AG09319 (cell line): ENCODE measurements at places on chromosomes 7 and 10.

DNA sequence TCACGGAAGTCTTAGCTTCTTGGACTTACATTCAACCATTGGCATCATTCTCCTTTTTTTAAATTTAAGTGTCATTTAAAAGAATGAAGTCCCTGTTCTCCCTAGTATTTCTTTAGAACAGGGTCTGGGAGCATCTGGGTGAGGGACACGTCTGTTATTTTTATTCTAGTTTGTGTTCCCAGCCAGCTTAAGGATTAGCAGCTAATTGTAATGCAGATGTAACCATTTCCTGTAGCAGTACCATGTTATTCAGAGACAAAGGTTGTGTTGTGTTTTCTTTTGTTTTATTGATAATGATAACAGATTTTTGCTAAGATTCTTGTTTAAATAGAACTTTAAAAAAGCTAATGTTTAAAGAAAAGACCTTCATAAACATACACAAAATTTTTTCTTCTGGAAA is 34.3 kb downstream of the BMS1 start:
- no peak for DNase-seq

- DNase-seq, result no peak
Measured at GRCh38 chr10:132363376-132363775, 31.4 kb downstream of the LRRC27 start.

- no peak for DNase-seq
Measured at GRCh38 chr10:52570490-52570889, 202.1 kb downstream of the MBL2 start.

DNA sequence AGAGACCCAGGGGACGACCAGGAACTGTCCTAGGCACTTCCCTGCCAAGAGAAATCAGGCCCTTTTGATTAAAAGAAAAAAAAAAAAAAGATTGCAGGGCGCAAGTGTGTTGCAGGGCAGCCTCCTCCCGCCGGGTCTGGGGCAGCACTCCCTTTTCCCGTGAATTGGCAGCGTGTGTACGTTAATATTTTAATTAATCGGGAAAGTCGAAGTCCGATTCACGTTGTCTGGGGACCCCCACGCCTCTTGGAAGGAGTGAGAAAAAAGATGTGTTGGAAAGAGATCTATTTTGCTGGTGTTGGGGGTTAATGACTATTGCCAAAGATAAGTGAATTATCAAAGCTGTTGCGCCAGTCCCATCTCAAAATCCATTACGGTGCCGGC is 1.3 kb upstream of the EBF3 start:
- DNase-seq, result no peak

DNA sequence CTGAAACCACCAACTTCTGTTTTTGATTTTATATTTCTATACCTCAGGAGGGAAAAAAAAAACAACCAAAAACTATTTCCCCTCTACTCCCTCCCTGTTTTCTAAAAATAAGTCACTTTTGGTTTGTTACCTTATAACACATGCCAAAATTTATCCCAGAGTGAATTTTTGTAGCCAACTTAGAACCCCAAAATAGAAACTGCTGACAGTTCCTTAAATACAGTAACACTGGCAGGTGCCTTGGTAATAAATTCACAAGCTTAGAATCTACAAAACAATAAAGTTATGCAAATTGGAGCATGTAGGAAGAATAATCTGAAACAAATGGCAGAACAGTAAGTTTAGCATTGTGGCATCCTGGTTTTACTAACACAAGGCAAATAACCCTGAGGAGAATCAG is 165.0 kb upstream of the HDAC9 start:
- no peak for DNase-seq

DNA sequence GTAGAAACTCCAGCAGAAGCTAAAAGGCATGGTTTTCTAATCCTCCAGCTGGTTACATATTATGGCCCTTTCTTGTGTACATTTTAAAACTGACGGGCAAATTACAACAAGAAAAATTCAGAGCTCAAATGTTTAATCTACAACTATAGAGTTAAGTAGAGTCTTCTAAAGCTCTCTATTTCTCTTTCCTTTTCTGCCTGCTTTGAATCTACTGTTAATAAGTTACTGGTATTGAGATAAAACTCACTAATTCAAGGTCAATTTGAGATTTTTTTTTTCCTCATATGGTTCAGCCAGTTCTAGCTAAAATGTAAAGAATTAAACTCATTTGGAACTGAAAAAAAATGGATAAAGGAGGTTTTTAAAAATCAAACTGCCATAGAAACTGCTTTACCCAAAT is 1.6 kb upstream of the PRSS37 start:
- no peak for DNase-seq

GRCh38 chr10:71099731-71100361 is 112.5 kb upstream of the UNC5B start:
- no peak for DNase-seq

DNA sequence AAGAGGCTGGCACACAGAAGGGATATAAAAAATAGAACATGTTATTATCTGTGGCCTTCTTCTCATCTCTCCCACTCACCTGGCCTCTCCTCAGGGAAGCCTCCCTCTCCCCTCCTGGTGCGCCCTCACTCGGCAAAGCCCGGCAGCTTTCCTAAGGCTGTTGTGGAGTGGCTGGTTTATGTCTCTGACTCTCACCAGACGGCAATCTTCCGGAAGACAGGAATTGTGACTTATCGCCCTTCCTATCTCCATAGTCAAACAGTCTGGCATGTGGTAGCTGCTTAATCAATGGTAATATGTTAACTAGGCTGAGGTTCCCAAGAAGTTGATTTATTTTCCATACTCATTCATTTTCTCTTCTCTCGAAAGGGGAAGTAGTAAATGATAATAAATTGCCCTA is 78.7 kb downstream of the ATXN7L1 start:
- DNase-seq, result no peak

- DNase-seq, result no peak
Measured at GRCh38 chr10:46225597-46225996, 61.2 kb upstream of the ANTXRL start.

DNA sequence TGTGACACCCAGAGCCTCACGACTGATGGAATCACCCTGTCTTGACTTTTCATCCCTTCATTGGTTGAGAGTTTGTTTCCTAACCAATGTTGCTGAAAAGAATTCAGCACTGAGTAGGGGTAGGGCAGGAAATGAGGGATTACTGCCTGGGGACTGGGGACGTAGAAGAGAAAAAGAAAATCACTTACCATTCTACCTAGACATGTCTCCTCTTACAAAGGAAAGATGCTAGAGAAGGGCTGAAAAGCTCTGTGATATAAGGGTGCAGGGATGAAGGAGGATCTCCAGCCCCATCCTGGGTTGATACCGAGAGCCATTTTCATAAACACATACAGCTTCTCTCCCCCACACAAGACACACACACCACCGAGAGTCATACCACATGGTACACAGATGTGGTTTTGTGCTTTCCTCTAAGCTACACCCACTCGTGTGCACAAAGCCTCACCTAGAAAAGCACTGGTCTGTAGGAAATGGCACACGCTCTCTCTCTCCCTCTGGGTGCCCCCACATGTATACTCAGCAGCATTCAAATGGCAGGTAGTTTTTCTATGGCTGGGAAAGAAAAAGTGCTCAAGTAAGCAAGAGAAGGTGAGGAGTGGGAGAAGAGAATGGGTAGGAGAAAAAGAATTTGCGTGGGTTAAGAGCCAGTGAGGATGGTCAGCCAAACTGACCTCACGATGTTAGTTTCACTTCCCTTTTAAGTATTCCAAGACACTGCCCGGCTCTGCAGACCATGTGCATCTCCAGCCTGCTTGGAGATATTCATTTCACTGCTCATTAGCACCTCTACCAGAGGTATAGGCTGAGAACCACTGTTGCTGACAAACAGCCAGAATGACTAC is 85.8 kb downstream of the CALD1 start:
- DNase-seq, result no peak

DNA sequence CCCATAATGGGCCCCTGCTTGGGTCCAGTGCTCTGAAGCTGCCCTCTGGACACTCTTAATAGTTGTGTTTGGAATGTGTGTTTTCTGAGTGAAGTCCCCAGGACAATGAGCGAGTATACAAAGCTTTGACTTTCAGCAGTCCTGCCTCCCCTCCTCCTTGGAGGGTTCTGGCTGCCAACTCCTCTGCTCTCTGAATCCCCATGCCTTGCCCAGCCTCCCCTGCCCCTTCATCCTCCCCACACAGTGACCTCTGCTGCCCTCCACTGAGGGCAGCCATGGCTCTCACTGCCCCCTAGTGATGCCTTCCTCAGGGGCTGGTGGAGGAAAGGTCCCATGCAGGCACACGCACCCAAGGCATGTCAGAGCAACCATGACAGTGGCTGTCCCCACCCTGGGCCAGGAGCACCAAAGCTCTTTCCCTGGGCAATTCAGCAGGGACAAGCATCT is 40.9 kb downstream of the FRMPD2 start:
- DNase-seq, result no peak

DNA sequence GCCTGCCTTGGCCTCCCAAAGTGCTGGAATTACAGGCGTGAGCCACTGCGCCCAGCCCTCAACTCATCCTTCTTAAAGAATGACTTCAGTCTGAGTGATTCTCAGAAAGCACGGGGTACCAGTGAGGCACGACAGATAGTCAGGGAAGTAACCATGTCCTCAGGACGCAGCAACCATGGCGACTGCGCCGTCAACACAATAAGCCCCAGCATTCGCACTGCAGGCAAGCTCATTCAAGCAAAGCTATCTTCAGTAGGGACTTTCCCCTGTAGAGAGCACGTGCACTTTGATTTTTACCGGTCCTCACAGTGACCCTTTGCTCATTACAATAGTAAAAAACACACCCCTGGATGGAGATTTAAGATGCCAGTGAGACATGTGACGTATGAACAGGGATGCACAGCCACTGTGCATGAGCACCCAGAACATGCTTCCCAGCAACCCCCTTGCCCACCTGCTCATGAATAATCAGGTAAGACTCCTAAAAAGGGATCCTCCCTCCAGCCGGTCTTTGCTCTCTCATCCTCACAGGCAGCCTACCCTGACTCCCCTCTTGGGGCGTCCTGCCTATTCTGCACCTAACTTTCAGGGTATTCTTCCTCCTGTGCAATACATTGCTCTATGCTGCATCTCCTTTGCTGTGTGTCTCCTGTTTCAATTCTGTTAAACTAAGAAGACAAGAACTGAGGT is 9.1 kb downstream of the WDR86 start:
- no peak for DNase-seq

GRCh38 chr7:108459922-108460551 is 3.8 kb upstream of the NRCAM start:
- no peak for DNase-seq

GRCh38 chr7:76216381-76217082 is 14.8 kb downstream of the SRRM3 start:
- no peak for DNase-seq

DNA sequence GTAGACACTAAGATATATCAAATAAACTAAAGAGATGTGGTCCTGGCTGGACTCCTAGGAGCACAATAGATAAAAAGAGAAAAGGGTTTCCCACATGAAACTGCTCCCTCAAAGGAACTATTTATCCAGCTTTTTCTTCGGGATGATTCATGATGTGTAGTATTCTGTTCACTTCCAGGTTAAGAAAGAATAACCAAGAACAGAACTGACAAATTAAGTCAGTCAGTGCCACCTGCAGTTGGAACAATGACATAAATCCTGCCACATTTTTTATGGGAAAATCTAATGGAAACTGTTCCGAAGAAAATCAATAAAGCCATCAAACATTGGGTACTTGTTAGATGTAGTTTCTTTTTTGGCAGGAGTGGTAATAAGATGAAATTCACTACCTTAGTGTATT is 87.1 kb downstream of the POLR1F start:
- DNase-seq, result no peak

DNA sequence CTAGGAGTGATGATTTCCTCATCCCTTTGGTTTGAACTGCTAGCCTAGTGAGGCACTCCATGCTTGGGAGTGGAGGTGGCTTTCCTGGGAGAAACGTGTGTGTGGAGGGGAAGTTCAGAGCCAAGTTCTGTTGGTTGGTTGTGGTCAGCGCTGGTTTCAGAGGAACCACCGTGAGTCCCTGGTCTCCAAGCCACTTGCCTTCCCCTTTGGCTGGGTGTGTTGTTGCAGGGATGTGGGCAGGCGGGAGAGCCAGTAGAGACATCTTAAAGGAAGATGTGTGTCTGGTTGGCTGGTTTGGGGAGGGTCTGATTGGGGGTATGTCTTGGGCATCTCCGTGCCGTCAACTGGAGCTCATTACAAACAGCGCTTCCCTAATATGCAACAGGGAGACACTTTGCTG is 130.8 kb upstream of the TCF7L2 start:
- DNase-seq, result no peak

DNA sequence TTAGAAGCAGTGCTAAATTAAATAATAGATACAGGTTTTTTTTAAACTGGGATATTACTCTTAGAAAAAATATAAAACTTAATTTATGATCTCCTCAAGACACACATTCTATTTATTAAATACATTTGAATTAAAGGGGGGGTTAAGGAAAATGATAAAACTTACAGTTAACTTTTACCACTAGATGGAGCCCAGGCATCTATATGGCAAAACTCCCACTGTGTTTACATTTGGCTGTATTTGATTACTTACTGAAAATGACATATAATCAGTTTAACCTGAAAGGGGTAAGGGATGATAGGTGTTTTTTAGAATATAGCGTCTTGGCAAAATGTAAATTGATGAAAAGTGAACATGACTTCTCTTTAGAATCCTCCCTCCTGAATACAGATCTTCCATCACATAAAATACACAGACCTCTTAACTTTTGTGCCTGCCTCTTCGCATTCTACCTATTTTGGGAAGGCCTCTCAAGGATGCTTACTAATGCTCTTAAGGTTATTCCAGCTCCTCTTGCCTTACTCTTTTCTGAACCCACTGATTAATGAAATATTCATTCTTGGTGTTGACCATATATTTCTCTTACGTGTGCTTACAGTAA is 235.7 kb downstream of the AGMO start:
- DNase-seq, result no peak

GRCh38 chr10:70477661-70478162 is 855 bp upstream of the PALD1 start:
- DNase-seq, result no peak

DNA sequence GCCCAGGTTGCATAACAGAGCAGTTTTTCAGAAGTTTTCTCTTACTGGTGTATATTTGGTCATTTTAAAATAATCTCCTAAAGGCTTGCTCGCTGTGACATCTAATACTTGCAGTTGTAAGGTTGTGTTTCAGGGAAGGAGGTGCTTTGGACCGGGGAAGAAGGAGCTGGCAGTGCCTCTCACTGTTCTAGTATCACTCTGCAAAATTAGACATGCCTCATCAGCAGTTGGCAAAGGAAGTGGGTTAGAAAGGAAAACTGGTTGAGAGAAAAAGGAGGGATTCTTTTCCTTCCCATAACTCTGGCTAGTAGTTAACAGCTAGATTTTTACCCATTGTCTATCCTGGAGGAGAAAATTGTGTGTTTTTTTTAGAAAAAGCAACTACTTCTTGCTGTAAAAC is 34.8 kb downstream of the CUL1 start:
- no peak for DNase-seq

- DNase-seq, result no peak
Measured at GRCh38 chr7:48628793-48629349, 295.5 kb upstream of the CDC14C start.

GRCh38 chr7:158861004-158861787 is 4.8 kb downstream of the DYNC2I1 start:
- DNase-seq, result no peak

- DNase-seq, result no peak
Measured at GRCh38 chr10:128071417-128071782, 54.8 kb downstream of the MKI67 start.
